Right renal pelvis (tissue), 4 donors: ENCODE measurements at places on chromosomes 13 and 19.

DNA sequence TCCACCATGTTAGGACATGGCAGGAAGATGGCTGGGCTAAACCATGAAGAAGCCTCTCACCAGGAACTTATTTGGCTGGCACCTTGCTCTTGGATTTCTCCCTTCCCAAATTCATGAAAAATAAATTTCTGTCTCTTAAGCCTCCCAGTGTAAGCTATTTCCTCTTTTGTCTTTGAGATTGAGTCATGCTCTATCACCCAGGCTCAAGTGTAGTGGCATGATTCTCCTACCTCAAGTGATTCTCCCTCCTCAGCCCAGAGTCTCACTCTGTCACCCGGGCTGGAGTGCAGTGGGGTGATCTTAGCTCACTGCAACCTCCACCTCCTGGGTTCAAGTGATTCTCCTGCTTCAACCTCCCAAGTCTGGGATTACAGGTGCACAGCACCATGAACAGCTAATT, 12.6 kb downstream of the ZNF888 start:
- DNase-seq: no peak

DNA sequence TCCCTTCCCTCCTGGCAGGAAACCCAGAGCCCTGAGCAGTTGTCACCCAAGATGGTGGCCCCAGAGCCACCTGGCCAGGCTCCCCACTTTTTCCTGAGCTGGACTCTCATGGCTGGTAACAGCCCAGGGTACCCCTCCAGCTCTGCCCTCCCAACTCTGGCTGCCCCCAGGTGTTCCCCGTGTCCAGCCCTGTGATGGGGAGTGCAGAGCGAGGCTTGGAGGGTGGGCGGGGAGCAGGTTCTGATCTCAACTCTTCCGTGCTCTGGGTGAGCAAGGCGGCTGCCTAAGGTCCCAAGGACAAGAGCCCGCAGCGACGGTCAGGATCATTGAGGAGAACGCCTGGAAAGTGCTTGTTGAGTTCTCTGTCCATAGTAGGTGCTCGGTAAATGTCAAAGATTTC, 54.7 kb upstream of the GAS6 start:
- DNase-seq: no peak

- peak; percentile 72 for DNase-seq
Observed at GRCh38 chr19:43901395-43902390, 33.4 kb downstream of the ZNF45 start.

DNA sequence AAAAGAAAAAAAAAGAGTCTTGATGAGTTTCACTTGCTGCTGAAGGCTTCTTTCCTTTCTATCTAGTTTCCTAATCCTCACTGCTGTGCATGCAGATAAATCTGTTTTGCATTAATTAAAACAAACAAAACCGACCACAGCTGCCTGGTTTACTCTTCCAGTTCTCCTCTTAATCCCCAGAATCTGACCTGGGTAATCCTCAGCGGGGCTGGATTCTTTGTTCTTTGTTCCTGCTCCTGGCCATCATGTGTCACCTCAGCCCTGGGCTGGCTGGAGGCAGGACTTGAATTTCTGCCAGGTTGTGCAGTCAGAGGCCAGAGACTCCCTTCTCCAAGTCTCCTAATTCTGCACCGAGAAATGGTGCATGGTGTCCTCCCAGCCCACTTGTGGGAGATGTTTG, 52.2 kb upstream of the CYP4F8 start:
- DNase-seq: no peak

DNA sequence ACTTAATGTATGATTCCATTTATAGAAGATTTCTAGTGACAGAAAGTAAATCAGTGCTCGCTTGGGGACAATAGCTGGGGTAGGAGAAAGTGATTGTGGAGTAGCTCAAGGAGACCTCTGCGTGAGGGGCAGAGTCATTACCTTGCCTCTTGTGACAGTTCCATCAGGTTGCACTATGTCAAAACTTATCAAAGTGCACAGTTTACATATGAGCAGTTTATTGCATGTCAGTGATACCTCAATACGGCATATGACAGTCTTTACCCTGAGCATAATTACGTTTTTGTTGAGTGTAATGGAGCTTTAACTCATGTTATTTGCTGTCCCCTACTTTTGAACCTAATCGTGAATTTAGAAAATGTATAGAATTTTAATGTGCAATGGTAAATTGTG, 15.0 kb downstream of the ARHGEF7 start:
- DNase-seq: no peak

GRCh38 chr13:107721125-107721869, 494.0 kb downstream of the LIG4 start:
- no peak for DNase-seq

GRCh38 chr19:13966684-13967128, 14.4 kb downstream of the DCAF15 start:
- DNase-seq: no peak

DNA sequence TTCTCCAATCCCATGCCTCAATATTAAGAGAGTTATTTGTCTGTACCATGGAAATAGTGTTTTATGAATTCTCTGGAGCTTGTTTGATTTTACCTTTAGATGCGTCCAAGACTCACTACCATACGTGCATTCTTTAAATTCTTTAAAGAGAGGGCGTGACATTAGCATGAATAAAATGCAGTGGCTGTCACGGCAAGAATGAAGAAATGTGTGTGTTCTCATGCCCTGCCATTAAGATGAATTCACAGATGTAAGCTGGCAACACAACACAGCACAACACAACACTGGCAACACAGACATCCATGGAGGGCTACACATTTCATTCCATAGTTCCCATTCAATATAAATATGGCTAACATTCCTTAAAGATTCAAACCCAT, 213.4 kb downstream of the ENOX1 start:
- no peak for DNase-seq

DNA sequence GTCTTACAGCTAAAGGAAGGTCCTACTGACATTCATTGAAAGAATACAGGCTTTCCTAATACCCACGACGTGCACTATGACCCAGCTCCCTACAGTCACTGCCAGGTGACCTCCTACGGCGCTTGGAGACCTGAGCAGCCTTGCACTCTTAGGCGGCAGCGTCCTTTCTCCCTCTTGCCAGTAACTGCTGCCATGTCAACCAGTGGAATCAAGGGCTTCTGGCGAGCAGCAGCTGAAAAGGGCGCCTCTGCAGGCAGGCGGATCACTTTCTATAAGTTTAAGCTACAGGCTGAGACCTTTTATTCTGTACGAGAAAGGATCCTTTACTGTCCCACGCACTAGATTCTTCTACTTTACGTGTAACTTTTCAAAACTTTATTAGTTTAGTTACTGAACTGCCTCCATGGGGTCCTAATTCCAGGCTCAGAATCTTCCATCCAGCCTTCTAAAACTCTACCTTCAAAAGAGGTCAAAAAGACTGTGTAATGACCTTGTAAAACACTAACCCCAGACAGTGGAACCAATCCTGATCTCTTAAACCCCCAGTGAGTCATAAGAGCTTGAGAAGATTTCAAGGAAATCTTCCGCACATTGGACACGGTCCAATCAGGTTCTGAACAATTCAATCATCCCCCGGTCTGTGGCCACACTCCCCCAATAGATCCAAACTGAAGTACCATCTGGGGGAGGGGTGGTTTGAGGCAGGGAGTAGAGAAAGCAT, 1.9 kb downstream of the KCTD12 start:
- no peak for DNase-seq

DNA sequence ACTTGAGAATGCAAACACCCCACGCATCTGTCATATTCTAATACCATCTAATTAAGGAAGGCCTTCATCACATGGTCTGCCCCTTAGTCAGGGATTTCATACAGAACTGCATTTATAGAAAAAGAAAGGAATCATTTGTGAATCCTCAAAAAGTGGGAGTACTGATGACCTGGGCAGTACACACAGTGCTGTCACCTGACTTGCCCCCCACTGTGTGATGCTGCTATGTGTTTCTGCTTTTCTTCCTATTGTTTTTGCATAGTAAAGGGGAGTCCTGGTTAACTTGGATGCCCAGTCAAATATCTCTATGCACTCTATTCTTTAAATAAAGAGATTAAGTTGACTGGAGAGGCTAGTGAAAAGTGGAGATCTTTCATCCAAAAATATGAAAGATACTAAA, 1921.2 kb upstream of the PRR20A start:
- DNase-seq: no peak

GRCh38 chr19:17282488-17283125, 906 bp downstream of the ANKLE1 start:
- DNase-seq: peak; percentile 73

- no peak for DNase-seq
Observed at GRCh38 chr19:44848036-44848811, 2.1 kb downstream of the NECTIN2 start.

DNA sequence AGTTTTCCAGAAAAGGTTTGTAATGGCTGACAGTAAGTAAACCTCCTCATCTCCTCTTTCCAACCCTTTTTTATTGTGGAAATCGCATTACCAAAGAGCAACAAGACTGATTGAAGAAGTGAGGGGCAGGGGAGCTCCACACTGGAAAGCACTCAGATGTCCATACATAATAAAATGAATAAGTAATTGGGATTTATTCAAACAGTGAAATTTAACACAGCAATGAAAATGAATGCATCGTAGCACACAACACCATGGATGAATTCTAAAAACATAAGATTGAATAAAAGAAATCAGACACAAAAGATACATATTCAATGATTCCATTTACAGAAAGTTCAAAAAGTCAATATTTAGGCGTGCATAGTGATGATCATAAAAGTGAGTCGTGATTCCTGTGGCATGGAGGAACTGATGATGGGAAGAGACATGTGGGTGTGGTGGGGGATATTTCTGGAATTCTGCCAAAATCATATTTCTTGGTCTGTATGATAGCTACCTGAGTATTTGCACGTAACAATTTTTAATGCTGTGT, 18.8 kb downstream of the FAM216B start:
- no peak for DNase-seq

- peak; percentile 98 for DNase-seq
Observed at GRCh38 chr19:50025022-50025793, at the start of gene VRK3. Gene VRK3, minus strand, starts transcription at chr19:50025372. Its CDS starts 9,210 bp downstream, at chr19:50016162.

- DNase-seq: no peak
Observed at GRCh38 chr19:862581-863314, 3.3 kb downstream of the CFD start.

GRCh38 chr13:47019977-47020376, 123.1 kb upstream of the HTR2A start:
- no peak for DNase-seq

- no peak for DNase-seq
Observed at GRCh38 chr13:37429976-37430375, 168.6 kb downstream of the POSTN start.

- no peak for DNase-seq
Observed at GRCh38 chr13:78540058-78540457, 63.3 kb downstream of the POU4F1 start.

DNA sequence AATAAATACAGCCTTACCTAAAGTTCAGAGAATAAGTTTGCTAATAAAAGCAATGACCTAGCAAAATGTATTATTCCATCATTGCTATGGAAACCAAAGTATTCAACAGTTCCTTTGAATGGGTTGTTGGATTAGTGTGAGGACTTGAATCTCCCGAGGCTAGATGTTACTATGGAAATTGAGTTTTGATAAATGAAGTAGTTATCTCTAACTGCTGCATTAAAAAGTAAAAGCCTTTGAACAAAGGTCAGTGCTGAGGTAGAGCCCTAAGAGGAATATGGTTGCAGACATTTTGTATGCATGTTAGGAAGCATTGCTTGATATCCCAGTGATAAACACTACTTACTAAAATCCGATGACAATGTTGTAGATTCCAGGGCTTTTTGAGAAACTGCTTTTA, 6.2 kb downstream of the KLF5 start:
- DNase-seq: no peak

DNA sequence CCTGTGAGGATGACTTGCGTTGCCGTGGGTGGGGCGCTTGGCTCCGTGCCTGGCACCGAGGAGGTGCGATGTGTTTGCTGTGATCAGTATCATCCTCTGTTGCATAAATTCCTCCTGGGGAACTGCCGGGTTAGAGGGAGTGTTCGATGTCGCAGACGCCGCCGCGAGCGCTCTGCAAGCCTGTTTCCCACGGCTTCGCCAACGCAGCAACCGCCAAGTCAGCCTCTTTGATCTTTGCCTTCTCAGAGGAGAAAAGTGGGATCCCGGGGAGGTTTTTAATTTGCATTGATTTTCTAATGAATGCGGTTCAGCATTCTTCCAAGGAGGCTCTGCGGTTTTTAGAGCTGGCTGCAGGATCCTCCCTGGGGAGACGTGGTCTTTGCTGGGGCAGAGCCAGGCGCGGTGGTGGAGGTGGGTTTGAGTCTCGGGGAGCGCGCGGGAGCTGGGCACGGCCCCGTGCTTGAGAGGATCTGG, 7.6 kb downstream of the GPR32 start:
- no peak for DNase-seq
